ENCODE measurements at places on chromosomes 7 and 10. TPM values are rescaled to one million over a fixed set of nuclear protein-coding genes. Genes with fewer than 3 reads are reported as not detected.

NEBL gene
- total RNA-seq = 0.17 TPM

ELFN1 gene
- total RNA-seq = not detected

GDF2 gene
- total RNA-seq = not detected

NKX1-2 gene
- not detected for total RNA-seq

DNA sequence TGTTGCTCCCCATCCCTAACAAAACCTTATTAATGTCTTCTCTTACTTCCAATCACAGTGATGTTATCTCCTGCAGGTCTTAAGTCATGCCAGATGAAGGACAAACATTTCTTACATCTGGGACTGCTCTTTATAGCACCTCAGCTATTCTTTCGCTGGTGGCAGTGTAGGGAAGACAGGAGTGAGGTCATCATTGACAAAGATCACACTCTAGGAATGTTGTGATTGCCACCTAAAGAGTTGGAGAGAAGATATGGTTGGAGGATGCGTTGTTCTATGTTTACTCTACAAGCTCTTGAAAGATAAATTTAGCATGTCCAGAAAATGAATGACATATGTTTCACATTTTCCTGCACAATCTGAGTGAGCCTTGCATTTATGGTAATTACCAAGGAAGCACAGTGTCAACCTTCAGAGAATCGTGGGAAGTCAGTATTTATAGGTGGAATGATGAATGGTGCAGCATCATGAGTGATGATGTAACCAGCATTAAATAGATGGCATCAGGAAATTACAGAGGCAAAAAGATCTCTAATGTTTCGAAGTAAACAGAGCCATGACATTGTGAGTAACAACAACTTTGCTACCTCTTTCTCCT lies 188.1 kb upstream of the STEAP1 start:
- no peak for DNase-seq

DNA sequence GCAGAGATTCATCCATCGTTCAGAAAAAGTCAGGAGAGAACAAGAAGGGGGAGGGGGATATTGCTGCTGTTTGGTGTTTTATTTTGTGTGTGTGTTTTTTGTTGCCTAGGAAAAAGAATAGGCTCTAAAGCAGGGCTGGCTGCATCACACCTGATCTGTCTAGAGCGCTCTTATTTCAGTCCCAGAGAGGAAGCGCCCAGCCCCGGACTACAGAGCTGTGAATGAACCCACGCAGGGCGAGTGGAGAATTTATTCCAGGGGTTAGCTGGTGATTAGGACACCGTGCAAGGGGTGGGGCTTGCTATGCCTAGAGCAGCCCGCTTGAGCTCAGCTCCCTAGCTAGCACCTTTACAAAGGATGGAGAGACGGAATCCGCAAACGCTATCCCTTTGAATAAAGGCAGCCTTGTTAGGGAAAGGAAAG lies 621 bp upstream of the FAM13C start:
- no peak for DNase-seq

- no peak for DNase-seq
These were observed 692.6 kb upstream of the COBL start for GRCh38 chr7:52009181-52009580.

DNA sequence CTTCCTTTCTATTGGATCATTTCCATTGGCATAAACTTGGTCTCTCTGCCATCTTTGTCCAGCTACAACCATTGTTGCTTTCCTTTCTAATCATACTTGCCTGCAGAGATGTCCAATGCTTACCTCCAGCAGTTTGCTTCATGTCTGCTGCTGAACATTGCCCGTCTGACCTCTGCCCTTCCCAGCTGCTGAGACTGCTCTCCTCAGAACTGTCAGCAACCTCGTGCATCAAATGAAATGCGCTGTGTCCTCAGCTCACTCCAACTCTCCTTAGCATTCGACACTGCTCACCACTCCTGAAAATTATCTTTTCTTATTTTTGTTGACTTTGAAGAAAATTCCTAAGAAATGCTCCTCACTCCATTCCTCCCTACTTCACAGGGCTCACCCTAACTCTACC lies 5.0 kb downstream of the FAM170B start:
- DNase-seq = no peak

DNA sequence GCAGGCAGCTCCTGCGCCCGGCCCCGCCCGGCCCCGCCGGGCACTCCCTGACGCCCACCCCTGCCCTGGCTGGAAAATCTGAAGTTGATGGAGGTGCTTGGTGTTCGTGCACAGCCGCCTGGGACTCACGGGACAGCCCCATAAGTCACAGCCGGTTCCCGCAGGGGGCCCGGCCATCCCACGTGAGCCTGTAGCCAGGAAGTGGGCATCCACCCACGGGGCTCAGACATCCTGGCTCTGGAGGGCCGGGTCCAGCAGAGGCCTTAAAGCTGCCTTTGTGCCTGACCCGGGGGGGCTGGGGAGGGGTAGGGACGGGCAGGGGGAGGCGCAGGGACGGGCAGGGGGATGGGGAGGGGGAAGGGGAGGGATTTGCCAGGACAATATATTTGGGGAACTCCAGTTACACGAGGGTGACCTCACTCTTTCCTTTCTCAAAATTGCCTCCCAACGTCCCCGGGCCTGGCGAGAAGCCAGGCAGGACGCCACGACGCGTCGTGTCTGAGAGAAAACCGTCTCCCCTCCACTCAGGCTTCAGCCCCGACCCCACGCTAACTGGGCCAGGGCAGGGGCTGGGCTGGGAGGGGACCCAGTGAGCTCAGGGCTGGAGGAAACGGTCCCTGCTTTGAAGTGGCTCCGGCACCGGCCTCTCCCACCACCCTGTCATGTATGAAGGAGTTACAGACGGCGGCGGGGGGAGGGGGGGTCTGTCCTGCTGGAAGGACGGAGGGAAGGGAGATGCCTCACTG lies 82.1 kb upstream of the PDGFA start:
- peak; percentile 94 for DNase-seq

DNA sequence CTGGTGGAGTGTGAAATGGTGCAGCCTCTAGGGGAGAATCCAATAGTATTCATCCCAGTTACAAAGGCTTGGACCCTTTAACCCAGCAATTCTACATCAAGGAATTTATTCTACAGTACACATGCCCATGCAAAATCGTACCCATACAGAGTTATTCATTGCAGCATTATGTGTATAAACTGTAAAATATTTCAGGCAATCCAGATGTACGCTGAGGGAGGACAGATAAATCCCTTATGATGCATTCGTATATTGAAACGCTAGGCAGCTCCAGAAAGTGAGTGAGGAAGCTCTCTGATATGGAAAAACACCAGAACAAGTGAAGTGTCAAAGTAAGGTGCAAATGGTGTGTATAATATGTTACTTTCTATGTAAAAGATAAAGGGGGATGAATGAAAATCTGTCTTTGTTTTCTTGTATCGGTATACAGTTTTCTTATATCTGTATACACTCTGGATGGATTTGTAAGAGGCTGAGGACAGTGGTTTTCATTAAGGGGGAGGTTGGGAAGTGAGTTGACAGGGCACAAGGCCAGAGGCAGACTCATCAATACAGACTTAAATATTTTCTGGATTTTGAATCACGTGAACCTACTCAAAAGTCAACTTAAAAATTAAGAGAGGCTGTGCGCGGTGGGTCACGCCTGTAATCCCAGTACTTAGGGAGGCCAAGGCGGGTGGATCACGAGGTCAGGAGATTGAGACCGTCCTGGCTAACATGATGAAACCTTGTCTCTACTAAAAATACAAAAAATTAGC lies 17.1 kb downstream of the VWA2 start:
- no peak for DNase-seq

GRCh38 chr10:97926055-97926454 lies 76.4 kb downstream of the GOLGA7B start:
- DNase-seq = no peak
